Renal pelvis (tissue), 12 donors: ENCODE measurements at places on chromosomes 16 and 17. TPM values are rescaled to one million over a fixed set of nuclear protein-coding genes. Genes with fewer than 3 reads are reported as not detected.

CDRT15 gene
- polyA plus RNA-seq, result 0.43 TPM

OR3A3 gene
- 0.03 TPM for polyA plus RNA-seq

ARHGAP27 gene
- 15.7 TPM for polyA plus RNA-seq

CPHXL2 gene
- polyA plus RNA-seq, result not detected

KRTAP1-5 gene
- not detected for polyA plus RNA-seq
